ENCODE measurements at places on chromosomes 7 and 10.

DNA sequence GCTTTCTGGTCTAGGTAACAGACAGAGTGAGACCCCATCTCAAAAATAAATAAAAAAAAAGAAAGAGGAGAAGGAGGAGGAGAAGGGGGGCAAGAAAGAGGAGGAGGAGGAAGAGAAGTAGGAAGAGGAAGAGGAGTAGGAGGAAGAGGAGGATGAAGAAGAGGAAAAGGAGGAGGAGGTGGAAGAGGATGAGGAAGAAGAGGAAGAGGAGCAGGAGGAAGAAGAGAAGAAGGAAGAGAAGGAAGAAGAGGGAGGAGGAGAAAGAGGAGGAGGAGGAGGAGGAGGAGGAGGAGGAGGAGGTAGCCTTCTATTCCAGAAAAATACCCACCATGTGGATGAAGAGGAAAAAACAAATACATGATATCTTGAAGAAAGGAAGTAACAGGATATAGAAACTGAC is 172.1 kb downstream of the FRMD4A start:
- DNase-seq, result no peak

DNA sequence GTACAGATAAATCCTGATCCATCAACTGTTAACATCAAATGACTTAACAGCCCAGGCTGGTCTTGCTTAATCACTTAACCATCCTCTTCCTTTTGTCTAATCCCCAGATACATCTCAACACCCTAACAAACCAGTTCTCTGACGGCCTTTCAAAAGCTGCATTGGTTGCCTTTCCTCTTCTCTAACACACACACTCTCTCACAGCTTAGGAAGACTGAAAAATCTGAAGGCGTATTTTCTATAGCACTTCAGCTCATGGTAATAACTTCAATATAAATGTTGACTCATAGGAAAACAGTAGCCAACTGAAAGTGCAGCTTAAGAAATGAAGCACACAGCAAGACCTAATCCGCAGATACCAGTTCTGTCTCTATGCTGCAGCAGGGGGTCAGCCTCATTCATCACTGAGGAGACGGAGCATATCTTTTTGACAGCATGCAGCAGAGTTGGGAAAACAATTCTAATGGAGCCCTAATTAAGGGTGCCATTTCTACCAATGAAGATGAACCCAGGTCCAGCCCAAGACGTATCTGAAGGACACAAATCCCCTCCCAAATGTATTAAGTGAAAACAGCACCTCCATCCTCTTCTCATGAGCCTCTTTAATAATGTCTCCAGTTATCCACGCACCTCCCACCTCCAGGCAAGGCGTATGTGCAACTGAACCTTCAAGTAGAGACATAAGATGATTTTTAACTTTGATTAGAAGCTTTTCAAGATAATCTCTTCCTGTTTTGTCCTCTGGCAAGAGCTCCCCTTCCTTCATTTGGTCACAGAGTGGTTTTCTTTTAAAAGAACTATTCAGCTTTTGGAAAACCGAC is 211.7 kb upstream of the NFE2L3 start:
- DNase-seq, result no peak

- no peak for DNase-seq
Measured at GRCh38 chr7:31116615-31117014, 64.5 kb downstream of the ADCYAP1R1 start.

DNA sequence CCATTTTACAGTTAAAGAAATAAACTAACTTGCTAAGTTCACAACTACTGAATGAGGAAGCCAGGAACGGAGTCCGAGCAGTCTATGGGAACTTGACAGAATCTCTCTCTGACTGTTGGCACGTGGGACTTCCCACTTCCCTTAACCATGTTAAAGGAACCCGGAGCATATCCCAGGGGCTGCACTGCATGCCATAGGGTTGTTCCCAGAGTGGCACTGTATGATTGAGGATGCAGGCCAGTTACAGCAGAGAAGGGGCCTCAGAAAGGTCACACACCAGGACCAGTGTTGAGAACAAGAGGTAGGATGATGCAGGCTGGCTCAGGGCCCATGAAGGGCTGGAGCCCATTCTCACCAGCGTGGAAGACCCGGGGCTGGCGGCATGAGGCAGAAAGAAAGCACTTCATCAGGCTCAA is 201.8 kb downstream of the NSUN6 start:
- no peak for DNase-seq

- DNase-seq, result no peak
Measured at GRCh38 chr7:83130191-83130590, 32.5 kb downstream of the PCLO start.

Measured in type B pancreatic cell (in vitro differentiated cells).